ENCODE measurements at places on chromosomes 2 and 18.

DNA sequence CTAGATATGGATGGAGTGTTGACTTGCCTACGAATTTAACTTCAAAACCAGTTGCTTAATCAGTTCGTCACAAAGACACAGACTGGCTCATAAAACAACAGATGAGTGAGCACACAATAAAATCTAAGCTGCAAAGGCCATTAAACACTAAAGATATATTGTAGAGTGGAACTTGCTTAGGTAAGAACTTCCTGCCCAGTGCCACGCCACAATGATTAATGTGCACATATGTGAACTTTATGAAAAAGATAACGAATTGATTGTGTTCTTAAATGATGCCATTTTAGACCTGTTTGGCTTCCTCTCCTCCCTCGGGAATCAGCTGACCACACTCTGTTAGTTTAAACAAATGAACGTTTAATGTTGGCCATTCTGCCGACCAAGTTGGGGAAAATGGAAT, 2031.3 kb upstream of the CELF4 start:
- DNase-seq, result no peak

GRCh38 chr18:67386032-67386431, 130.5 kb downstream of the DSEL start:
- DNase-seq, result no peak

DNA sequence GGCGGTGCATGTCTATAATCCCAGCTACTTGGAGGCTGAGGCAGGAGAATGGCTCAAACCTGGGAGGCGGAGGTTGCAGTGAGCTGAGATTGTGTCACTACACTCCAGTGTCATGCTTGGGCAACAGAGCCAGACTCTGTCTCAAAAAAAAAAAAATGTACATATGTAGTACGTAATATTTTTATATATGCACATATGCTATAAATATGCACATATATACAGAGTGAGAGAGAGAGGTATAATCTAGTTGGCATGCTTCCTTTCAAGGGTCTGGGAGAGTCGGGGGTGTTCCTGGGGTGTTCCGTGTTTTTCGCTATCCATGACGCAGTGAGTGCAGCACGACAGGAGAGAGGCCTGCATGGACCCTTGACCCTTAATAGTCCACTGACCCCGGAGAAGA, 83.5 kb downstream of the AOX1 start:
- no peak for DNase-seq

DNA sequence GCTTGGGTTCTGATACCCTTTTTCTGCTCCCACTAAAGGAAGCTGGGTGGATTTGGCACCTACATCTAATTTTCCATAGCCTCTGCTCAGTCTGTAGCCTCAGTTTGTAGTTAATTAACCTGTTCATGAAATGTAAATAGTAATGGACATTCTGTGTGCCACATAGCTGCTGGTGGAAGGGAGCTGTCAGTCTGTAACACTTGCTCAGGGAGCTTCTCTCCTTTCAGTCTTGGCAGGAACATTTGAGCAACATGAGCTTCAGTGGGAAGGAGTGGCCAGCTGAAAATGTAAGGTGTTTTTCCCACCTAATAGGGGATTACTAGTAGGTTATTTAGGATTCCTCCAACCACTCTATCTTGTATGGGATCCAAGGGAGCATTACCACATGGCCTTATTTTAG, 203.4 kb downstream of the ASXL3 start:
- no peak for DNase-seq

GRCh38 chr2:216181953-216182461, 72.9 kb downstream of the XRCC5 start:
- no peak for DNase-seq

GRCh38 chr2:215780907-215781685, 232.3 kb downstream of the MREG start:
- no peak for DNase-seq

DNA sequence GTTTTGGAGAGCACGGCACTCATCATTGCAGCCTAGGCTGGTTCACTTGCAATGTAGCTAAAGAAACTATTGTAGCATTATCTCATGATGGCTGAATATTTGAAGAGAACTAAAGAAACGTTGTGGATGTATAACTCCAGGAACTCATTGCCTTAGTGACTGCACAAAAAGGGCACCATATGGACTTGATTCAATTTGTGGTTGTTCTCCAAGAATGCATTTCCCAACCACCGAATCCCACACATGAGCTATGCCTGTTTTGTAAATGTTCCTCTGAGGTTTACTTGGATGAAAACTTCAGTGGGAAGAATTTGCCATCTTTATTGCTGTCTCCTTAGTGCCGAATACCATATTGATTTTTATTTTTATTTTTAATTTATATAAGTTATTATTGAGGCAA, 43.5 kb downstream of the DOK6 start:
- DNase-seq, result no peak

- no peak for DNase-seq
These were observed 630 bp downstream of the PPM1G start for GRCh38 chr2:27408601-27409320.

GRCh38 chr2:113963965-113964364, 74.1 kb downstream of the ACTR3 start:
- DNase-seq, result no peak

- no peak for DNase-seq
These were observed 10.5 kb upstream of the FAM124B start for GRCh38 chr2:224412141-224413015.

GRCh38 chr2:175111200-175111657, 56.8 kb downstream of the ATF2 start:
- no peak for DNase-seq

GRCh38 chr18:55494899-55495298, 93.1 kb downstream of the TCF4 start:
- DNase-seq, result no peak

- no peak for DNase-seq
These were observed 12.1 kb downstream of the ANKRD23 start for GRCh38 chr2:96831679-96832078.

All from stimulated activated CD8-positive, alpha-beta memory T cell treated with anti-CD3 and anti-CD28 coated beads, Interleukin-12 subunit alpha, Interleukin-12 subunit beta, amount 100 ng/mL, for 4 hours (primary cell).